ENCODE measurements at places on chromosomes 2 and 18.

DNA sequence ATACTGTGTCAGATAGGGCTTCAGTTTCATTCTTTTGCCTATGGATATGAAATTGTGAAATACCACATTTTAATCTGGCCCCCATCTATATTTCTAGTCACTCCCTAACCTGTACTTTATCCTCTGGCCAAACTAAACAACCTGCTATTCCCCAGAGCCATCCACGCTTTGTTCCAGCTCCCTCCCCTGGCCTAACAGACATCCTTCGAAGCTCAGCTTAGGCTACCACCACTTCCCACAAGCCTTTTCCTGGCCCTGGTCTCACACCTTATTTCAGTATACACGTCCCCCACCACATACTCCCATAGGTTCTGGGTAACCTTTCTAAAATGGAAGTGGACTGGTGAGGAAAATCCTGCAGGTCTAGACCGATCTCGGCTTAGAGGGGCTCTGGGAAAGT, 55.4 kb downstream of the MAP4K3 start:
- no peak for DNase-seq

DNA sequence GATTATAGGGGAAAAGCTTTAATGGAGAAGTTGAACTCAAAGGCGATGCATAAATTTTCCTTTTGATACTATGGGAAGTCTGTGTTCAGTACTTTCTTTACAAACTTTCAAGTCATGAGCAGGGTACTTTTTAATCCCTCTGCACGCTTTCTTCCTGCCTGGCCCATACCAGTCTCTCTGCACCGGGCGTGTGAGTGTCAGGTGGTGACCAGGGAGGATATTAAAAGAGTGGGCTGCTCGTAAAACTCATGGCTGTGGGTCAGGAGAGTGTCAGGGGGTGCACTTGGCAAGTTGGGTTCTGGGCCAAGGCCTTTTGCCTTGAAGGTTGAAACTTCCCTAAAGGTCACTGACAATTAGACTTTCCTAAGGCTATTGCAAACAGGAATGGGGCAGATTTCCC, 367.8 kb downstream of the GPD2 start:
- DNase-seq = no peak

- DNase-seq = no peak
These were observed 3.4 kb upstream of the GFPT1 start for GRCh38 chr2:69390471-69390870.

DNA sequence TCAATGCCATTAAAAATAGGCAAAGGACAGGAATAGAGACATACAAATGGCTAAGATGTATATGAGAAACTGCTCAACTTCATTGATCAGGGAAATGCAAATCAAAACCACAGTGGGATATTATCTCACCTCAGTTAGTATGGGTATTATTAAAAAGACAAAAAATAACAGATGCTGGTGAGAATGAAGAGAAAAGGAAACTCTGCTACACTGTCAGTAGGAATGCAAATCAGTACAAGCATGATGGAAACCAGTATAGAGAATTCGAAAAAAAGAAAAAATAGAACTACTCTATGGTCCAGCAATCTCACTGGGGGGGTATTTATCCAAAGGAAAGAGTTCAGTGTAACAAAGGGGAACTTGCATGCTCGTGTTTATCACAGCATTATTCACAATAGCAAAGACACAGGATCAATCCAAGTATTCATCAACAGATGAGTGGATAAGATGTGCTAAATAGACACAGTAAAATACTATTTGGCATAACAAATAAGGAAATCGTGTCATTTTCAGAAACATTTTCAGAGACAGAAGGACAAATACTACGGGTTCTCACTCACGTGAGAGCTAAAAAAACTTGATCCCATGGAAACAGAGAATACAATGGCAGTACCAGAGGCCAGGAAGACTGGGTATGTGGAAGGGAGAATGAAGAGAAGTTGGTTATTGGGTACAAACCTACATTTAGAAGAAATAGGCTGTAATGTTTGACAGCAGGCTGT, 60.6 kb downstream of the CCDC74A start:
- DNase-seq = no peak

GRCh38 chr2:233261819-233262555, 10.5 kb downstream of the ATG16L1 start:
- DNase-seq = no peak

DNA sequence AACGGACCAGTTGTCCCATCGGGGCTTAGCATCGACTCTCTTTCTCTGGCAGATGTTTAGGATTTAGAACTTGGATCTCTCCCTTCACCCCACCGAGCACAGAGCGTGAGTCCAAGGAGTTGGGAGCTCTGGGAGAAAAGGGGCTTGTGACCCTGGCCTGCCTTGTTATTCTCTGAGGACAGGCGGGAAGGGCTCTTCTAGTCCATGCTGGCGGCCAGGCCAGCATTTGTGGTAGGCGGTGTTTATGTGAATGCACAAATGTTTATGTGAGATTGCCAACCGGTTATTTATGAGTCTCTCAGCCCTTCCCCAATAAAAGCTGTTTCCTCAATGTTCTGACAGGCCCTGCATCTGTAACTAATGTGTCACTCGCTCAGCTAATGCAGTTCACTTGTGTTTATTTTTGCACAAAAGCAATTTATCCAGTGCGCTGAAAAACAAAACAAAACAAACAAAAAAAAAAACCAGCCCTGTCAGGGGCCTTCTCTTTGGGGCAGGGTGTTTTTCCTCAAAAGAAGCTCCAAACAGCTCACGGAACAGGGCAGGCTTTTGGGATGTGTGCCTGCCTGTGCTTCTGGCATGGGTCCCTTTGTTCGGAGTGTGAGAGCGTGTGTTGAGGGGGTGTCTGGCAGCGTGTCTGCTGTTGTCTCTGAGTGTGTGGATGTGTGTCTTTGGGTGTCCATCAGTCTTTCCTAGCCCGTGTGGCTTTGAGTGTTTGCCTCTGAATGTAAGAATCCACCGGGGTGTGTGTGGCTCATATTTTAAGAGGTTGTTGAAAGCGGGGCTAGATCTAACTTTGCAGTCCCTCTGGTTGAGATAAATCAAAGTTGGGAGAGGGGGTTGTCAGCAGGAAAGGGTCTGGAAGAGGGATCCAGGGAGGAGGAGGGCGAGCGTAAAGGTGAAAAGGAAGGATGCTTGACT, 52.8 kb upstream of the HAAO start:
- no peak for DNase-seq

DNA sequence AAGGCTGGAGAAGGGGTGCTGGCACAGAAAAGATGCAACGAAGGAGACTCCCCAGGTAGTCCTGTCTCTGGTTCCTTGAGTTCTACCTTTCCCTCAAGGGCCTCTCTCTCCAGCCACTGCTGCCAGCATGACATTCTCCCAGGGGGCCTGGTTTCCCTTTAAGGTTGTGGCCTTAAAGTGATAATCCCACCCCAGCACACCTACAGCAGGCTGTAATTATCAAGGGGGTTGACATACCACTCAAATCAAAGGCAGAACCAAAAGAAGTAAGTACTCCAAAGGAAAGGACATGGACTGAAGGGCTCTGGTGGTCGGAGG, 127.4 kb upstream of the MSH6 start:
- no peak for DNase-seq

DNA sequence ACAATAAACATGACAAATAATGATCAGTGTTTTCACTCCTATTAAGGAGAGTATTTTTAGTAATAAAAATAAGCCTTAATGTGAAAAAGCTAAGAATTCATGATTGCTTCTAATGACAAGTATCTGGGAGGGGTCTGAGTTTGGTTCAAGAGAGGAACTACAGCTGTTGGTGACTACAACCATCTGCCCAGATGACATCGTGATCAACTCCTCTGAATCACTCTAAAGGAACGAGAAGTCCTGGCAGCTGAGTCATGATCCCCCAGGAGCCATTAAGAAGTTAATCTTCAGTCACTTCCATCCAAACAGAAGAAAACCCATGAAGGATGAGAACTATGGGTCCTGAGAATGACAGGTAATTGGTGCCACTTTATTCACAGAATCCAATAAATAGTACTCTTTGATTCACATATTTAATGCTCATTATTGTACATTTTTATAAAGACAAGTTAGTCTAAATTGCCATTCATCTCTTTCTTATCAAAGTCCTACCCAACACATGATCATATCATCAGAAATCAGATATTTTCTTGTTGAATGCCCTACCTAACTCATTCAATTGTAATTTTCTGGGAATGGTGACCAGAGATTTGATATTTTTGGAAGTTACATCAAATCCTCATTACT, 6.8 kb downstream of the TFPI start:
- DNase-seq = no peak

DNA sequence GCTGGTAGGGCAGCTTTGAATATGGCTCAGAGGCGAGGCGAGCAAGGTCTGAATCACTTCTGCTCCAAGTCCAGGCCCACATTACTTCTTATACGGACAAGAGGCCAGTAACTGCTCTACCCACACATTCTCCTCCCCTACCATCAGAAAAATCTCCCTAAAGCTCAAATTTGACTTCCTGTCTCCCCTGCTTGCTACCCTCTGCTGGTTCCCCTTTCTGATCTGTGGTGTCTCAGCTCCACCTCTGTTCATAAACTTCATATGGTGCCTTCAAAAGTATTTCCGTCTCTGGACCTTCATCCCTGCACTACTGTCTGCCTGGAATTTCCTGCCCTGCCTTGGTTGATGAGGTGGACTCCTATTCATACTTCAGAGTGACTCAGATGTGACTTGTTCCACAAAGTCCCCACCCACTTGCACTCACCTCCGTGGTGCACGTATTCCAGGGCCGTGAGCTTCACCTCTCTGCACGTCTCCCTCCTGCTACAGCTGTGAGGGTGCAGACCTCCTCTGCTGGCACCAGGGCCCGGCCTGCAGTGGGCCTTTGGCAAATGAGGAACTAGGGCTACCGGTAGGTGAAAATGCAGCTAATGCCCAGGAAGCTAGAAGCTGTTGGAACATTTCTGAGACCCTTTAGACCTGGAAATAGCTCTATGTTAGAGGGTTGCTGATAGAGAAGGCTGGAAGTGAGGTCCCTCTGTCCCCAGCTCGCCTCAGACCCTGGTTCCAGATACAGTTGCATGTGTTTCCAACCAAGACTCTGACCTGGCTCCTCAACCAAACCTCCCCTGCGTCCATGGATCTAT, 24.6 kb upstream of the KCMF1 start:
- peak; percentile 14 for DNase-seq

- DNase-seq = no peak
These were observed 141.1 kb downstream of the HDAC4 start for GRCh38 chr2:239259603-239260298.

- no peak for DNase-seq
These were observed 115.9 kb upstream of the CD302 start for GRCh38 chr2:159913900-159914299.

DNA sequence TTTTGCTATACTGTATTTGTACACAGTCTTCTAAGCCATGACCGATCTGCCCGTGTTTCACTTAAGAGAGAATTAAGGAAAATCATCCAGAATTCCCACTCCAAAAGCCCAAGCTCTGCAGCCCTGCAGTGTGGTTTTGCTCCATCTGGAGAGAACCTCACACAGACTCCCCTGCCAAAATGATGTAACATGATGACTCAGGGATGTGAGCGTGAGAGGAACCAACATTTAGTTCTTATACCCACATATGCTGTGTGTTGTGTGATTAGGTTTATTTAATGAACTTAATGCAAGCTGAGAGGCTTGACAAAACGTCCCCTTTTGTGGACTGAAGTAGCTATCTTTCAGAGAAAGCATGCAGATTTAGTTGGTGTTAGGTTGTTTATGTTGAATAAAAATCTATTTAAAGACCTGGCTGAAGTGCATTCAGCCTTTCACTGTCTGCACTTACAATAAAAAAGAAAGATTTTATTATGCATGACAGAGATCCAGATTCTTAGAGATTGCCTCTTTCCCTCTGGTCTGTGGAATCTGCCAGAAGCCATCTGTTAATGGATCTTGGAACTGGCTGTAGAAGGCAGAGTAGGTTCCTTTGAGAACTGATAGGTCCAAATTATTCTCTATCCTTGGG, 6.3 kb downstream of the RAB12 start:
- no peak for DNase-seq

DNA sequence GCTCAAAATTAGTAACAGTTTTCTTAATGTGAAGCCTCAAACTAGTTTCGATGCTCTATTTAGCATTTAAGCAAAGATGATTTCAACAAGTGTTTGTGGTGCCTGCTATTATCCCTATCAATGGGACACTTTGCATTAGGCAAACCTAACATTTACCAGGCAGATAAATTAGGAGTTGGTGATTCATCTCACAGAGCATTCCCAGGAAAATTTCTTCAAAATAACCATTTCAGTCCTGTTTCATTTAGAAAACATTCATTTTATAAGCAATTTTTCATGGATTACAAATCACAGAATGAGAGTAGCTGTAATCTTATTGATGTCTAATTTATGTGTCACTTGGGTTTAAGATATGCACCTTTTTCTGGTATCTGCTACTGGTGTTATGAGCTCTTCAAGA, 62.7 kb downstream of the CLHC1 start:
- DNase-seq = no peak

- no peak for DNase-seq
These were observed 91.6 kb downstream of the ZNF407 start for GRCh38 chr18:74689251-74689650.
